NCI-H1436 (cell line): ENCODE measurements at places on chromosomes 12 and 14.

DNA sequence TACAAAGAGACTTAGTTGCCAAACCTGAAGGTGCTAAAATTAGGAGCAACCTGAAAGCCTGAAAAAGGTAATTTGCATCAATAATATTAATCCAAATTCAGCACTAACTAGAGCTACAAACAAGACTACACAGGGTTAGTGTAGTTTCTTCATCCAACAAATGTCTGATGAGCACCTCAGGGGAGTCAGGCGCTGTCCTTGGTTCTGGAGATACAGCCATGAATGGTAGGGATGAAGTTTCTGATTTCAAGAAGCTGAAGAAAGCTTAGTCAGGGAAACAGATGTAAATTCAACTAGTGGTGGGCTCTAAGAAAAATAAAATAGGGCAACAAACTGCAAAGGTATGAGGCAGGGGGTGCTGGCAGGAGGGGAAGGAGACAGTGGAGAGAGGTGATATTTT, 266.3 kb downstream of the GLT1D1 start:
- no peak for DNase-seq

GRCh38 chr12:40515041-40515816, 177.0 kb upstream of the CNTN1 start:
- no peak for DNase-seq

DNA sequence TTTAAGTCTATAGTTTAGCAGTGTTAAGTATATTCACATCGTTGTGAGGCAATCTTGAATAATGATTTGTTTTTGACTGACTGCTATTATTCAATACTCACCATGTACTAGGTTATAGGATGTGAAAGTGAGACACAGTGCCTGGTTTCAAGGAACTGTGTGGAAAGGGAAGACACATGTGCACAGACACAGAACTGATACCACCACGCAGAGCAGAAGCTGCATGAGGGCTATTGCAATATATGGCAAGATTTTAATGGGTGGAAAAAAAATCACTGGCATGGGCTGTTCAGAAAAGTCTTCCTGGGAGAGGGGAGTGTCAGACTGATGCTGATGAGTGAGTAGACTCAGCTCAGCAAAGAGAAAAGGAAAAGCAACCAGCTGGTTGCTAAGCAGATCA, 10.4 kb downstream of the SLC7A8 start:
- no peak for DNase-seq

DNA sequence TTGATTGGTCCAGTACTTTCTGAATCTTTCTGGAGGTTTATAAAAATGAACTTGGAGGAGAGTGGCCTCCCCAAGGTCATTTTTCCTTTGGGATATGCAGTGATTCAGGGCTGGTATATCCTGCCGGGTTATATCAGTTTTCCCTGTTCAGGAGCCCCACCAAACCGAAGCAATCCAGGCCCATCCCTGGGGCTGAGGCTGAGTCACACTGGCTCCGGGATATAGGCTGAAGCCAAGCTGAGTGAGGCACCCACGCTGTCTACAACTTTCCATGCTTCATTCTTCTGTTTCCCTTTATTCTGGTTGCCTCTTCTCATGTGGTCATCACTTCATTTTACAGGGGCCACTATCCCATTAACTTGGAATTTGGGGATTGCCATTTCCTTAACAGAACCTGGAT, 3.4 kb downstream of the SSPN start:
- DNase-seq = no peak

- DNase-seq = peak; percentile 84
Observed at GRCh38 chr12:124517260-124518050, 50.0 kb downstream of the NCOR2 start.

- peak; percentile 49 for DNase-seq
Observed at GRCh38 chr14:28875934-28876571, 109.5 kb downstream of the FOXG1 start.

GRCh38 chr12:112170376-112170775, 45.0 kb downstream of the TRAFD1 start:
- DNase-seq = no peak

DNA sequence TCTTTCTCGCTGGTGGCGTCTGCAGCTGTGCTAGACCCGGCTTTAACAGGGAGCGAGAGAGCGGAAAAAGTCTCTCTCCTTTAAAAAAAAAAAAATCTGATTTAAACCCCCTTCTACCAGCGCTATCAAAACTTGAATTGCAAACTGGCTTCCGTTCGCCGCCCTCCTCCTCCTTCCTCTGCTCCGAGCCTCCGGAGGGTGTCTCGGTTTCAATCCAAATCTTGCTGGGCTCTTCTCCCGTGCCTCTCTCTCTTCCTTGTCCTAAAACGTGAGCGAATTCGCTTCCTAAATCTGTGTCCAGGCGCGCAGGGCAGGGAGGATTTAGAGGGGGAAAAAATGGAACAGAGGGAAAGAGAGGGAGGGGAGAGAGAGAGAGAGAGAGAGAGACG, 272 bp downstream of the TBX3 start:
- no peak for DNase-seq

DNA sequence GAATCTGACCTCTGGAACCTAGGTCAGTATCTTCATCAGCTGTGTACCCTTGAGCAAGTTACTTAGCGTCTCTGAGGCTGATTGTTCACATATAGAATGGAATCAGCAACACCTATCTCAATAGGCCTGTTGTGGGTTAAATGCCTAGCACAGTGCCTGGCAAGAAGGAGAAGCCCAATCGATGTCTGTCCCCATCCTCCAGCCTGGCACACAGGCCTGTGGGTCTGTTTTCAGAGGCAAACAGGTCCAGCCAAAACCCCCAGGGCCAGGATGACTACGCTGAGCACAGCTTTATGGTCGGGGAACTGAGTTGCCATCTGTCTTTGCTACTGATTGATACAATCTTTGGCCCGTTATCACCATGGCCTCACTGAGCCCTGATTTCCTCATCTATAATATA, 89.2 kb downstream of the NUAK1 start:
- DNase-seq = no peak
